Activated CD8-positive, alpha-beta T cell treated with anti-CD3 and anti-CD28 coated beads, Interleukin-2, amount 10 ng/mL, durations not matched to agents 7 days and 5 days (primary cell): ENCODE measurements at places on chromosomes 4 and X. TPM values are rescaled to one million over a fixed set of nuclear protein-coding genes. Genes with fewer than 3 reads are reported as not detected.

DNA sequence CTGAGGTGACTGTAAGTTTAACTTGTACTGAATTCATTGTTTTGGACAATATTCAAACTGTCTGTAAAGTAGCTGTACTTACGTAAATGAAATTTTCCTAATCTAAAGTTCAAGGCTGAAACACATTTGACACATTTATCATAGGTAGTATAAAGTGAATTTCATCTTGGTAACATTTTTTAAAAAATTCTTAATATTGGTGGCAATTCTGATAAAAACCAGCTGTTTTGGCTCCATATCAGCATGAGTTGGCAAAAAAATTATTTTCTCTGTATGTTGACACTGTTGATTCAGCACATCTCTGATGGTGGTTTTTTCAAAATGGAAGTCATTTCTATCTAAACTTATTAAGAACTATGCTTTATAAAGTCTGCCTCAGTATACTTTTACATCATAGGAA, 30.9 kb downstream of the CXorf58 start:
- DNase-seq = no peak

GRCh38 chrX:106168107-106168506, at the start of gene PWWP3B:
Gene PWWP3B, plus strand, starts transcription at chrX:106168305. Its CDS starts 37,128 bp downstream, at chrX:106205433.
- no peak for DNase-seq

DNA sequence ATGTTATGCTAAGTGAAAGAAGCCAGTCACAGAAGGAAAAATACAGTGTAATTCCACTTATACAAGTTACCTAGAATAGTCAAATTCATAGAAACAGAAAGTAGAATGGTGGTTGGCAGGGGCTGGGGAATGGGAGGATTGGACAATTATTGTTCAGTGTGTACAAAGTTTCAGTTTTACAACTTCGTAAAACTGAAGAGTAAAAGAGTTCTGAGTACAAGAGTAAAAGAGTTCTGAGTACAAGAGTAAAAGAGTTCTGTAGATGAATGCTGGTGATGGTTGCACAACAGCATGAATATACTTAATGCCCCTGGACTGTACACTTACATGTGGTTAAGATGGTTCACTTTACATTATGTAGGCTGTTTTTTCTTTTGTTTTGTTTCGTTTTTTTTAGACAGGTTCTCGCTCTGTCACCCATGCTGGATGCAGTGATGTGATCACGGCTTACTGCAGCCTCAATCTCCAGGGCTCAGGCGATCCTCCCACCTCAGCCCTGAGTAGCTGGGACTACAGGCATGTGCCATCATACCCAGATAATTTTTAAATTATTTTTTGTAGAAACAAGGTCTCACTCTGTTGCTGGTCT, 230.9 kb downstream of the SOWAHB start:
- DNase-seq = no peak

- no peak for DNase-seq
Observed at GRCh38 chr4:170202721-170203120, 113.0 kb upstream of the AADAT start.

DNA sequence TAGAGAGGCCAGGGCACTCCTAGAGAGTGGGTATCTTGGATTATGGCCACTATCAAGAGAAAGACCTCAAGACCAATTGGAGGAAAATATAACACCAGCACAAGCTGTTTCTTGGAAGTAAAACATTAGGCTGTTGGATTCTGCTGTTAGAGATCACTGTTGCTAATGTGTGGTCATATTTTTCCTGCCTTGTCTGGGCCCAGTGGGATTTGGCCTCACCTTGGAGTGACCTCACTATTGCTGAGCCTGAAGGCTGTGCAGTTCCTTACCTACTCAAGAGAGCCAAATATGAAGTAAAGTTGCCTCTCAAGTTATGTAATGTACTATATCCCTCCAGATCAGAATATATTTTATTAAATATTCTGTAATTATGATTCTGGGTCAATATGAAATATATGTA, 355.4 kb upstream of the CTSO start:
- DNase-seq = no peak

GRCh38 chr4:16270454-16271328, 44.4 kb upstream of the TAPT1 start:
- DNase-seq = no peak

GRCh38 chr4:80322716-80323115, 12.8 kb upstream of the CFAP299 start:
- DNase-seq = no peak

GRCh38 chrX:19070555-19070994, 51.7 kb downstream of the ADGRG2 start:
- no peak for DNase-seq

DNA sequence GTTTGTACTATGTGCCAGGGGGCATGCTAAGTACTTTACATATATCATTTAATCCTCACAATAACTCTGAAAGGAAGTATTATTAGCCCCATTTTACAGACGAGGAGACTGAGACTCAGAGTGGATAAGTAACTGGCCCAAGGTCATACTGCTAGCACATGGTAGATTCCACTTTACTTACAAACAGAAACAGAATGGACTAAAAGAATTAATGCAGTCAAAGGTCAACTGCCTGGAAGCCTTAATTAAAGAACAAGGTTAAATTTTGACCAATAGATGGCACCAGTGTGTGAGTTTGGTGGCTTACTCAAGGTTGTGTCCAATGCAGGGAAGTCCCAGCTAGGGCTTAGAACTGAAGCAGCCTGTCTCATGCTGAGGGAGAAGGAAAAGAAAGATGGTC, 4.7 kb downstream of the RIPPLY1 start:
- peak; percentile 24 for DNase-seq

GRCh38 chrX:11381464-11381863, 88.3 kb downstream of the AMELX start:
- peak; percentile 23 for DNase-seq

DNA sequence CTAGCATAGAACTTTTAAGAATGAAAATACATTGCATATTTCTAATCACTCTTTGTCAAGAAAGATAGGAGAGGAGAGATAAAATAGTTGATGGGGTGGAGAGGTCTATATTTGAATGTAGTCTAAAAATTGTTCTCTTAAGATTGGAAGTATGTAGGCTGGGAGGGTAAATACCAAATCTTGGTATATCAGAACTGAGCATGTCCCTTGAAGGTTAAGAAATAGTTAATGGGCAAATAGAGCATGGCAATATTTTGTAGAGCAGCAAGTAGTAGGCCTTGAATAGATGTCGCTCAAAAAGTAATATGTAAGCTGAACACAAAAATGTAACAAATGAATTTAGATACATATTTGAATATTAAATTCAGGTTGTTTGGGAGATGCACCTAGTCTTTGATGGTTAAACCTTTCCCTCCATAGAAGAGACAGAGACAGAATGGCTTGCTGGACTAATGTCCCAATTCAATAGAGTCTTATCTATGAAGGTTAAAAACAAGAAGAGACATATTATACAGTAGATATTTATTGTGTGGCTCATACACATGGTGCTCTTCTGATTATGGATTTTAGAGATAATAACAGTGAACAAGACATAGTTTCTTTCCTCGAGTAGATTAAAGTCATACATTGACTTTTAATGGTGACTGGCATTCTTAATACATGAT, 12.5 kb downstream of the ALB start:
- DNase-seq = no peak

DNA sequence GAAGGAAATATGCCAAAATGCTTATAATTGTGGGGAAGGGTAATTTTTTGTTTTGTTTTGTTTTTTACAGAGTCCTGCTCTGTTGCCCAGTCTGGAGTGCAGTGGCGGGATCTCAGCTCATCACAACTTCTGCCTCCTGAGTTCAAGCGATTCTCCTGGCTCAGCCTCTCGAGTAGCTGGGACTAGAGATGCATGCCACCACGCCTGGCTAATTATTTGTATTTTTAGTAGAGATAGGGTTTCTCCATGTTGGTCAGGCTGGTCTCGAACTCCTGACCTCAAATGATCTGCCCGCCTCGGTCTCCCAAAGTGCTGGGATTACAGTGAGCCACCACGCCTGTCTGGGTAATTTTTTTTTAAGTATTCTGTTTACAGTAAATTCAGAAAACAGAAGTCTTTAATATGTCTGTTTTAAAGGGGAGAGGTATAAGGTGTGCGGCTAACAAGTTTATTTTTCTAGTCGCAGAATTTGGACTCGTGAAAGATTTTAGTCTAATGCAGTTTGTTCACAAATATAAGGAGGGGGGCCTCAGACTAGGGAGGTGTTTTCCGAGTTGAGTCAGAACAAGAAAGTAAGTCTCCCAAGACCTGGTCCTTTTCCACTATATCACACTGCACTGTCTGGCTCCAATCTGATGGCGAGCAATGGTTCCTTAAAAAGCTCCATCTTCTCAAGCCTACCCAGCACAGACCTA, 1.5 kb downstream of the ACSL1 start:
- no peak for DNase-seq

GRCh38 chr4:85886665-85887064, 411.7 kb downstream of the ARHGAP24 start:
- no peak for DNase-seq

DNA sequence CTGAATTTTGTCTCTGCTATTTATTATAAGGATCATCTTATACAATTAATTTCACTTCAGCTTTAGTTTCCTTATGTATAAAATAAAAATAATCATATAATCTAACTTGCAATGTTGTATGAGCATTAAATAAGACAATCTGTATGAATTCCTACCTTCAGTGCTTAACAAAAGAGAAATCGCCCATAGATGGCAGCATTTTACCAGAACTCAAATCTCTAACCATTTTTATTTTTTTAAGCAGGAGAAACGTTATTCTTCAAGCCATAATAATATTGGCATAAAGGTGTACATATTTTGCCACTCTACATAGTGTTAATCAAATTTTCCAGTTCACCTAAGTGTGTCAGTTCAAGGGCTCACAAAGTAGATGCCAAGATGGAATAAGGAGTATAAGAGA, 78.8 kb downstream of the TMEM47 start:
- no peak for DNase-seq

DNA sequence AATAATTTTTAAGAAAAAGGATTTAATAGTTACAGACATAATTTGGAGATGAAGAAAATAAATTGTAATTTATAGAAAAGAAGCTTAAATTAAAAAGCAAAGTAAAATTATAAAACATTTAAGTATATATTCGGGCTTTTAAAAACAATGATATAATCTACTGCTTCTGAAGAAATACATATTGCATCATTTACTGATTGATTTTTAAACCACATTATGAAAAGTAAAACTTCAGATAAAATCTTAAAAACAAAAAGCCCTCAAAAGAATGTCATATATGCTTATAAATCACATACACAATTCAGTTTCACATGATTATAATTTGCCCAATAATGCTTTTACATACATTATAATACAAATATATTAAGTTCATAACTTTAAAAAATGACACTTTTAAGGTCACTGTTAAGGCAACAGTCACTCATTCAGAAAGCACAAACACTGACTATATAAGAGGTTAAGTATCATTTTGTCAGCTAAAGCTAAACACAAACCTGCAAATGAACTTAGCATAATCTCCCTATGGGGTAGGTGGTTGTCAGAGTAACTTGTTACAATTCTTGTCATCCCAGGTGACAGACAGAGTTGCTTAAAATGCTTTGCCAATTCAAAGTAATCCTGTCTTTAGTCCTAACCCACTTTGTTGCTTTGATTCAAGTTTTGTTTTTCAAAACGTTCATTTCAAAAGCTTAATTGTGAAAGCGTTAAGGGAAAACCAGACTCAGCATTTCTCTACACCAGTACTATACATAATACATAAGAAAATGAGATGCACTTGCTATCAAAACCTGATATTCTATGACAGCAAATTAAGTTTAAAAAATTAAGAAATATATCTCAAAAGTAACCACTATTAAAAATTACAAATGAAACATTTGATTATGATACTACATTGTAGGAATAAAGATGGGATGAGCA, 90.6 kb upstream of the MAB21L2 start:
- DNase-seq = no peak

GRCh38 chr4:153523941-153524386, 57.8 kb downstream of the TMEM131L start:
- DNase-seq = no peak

DNA sequence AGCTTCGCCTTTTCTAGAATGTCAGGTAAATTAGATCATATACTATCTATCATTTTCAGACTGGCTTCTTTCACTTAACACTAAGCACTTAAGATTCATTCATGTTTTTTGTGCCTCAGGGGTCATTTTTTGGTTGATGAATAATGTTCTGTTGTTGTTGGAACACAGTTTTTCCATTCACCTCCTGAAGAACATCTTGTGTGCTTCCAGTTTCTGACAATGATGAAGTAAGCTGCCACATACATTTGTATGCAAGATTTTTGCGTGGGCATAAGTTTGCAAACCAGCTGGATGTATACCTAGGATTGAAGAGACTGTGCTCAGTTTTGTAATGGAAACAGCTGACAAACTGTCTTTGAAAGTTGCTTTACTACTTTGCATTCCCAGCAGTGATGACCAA, 37.6 kb downstream of the MAGEA9 start:
- DNase-seq = no peak

- DNase-seq = peak; percentile 23
Observed at GRCh38 chrX:24838629-24839028, 144.9 kb downstream of the POLA1 start.

- DNase-seq = no peak
Observed at GRCh38 chr4:145183023-145183422, 2.6 kb upstream of the OTUD4 start.

GRCh38 chrX:16920075-16920474, 26.4 kb upstream of the REPS2 start:
- DNase-seq = no peak

- peak; percentile 66 for DNase-seq
Observed at GRCh38 chr4:89298155-89298554, 9.4 kb downstream of the GPRIN3 start.

DNA sequence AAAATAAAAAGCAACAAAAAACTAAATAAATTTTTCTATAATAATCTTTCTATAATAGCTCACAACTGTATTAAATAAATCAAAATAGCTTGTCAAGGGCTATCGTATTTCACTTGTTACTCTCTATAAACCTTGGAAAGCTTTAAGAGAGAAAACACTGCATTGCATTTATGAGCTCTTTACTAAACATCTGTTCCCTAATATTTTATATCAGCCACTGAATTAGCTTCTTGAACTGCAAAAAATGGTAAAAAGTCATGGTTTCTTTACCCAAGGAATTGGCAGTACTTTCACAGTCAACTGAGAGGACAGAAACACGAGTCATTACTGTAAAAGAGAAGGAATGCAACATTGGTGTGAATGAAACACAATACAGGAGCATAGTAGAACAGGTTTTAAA, 671.2 kb downstream of the PCDH18 start:
- DNase-seq = no peak

- no peak for DNase-seq
Observed at GRCh38 chrX:103475381-103475780, 43.9 kb downstream of the RAB40A start.

DNA sequence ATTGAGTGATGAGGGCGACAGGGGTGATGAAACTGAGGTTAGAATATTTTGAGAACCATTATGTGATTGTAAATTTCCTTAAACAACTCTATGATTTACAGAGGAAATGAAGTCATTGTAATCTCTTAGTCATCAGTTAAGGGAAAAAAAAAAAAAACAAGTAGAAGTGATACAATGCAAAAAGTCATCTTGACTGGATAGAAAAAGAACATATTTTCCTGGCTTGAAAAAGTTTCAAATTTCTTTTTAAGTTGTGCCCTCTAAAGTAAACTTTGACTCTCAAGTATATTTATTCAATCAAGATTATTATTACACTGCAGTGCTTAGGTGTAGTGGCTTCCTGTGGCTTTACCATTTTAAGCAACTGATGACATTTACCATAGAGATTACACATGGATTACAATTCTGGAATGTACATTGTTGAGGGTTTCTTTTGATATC, 40.6 kb downstream of the GABRB1 start:
- no peak for DNase-seq

GLRB gene
- total RNA-seq = not detected

SERTM2 gene
- total RNA-seq = not detected

GATA1 gene
- total RNA-seq = not detected

RNF128 gene
- not detected for total RNA-seq

TLR6 gene
- 3.2 TPM for total RNA-seq

SOD3 gene
- not detected for total RNA-seq

ADH6 gene
- not detected for total RNA-seq

DCAF12L1 gene
- not detected for total RNA-seq

EMCN gene
- not detected for total RNA-seq
